ENCODE measurements at places on chromosomes 5 and 9.

DNA sequence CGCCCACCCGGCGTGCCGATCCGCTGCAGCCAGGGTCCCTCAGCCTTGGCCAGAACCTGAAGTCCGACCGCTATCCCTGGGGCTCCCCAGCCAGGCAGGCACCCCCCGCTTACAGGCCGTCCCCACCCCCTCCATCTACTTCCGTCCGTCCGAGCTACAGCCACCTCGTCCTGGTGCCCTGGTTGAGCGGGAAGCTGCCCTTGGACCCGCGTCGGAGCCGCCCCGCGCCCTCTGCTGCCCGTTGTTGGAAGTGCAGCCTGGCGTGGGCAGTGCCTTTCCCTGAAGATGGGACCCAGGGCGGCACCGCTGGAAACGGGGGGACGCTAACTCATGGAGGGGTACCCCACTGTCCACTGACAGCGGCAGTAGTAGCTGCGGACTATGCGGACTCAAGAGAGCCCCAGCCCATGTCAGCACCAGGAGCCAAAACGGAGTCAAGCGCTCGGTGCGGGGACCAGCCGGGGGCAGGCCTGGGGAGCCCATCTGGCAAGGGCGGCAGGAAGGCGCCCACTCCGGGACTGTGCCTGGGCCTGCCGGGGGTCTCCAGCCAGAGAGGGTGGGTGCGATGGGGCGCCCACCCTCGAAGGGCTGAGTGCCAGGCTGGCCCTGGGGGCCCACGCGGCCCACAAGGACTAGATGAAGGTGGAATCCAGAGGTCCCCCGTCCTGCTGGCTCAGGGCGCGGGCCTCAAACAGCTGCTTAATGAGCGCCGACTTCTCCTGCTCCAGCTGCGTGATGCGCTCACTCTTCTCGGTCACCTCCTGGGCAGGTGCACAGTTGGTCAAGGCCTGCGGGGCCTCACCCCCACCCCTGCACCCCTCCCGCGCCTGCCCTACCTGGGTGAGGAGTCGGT, 6.1 kb downstream of the SAPCD2 start:
- DNase-seq = peak; percentile 56

GRCh38 chr9:111896942-111897600, 457 bp downstream of the UGCG start:
- peak; percentile 34 for DNase-seq

DNA sequence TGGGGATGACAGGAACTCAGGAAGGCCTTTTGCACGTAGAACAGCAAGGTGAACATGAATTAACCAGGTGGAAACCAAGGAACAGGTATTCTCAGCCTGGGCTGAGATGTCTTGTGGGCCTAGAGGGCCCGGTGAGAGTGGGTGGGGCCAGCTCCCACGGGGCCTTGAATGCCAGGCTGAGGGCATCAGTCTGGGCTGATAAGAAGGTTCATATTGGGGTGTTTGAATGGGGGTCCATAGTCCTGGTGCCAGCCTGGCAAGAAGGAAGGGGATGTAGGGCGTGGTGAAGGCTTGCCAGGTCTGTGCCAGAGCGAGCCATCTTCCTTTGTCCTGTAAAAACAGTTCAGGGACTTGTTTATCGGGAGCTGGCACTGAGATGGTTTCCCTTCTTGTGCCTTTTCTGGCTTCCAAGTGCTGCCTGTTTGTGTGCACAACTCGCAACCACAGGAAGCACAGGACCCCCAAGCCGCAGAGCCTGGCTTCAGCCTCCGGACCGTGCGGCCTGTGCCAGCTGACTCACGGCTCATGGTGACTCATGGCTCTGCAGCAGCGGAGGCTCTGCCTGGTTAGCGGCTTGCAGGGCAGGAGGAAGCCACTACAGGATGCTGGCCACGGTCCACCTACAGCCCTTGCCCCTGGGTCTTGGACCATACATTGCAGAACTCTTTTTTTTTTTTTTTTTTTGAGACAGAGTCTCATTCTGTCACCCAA, 2.4 kb downstream of the CARD19 start:
- peak; percentile 63 for DNase-seq

GRCh38 chr5:149198148-149198547, 56.9 kb downstream of the ABLIM3 start:
- DNase-seq = no peak

DNA sequence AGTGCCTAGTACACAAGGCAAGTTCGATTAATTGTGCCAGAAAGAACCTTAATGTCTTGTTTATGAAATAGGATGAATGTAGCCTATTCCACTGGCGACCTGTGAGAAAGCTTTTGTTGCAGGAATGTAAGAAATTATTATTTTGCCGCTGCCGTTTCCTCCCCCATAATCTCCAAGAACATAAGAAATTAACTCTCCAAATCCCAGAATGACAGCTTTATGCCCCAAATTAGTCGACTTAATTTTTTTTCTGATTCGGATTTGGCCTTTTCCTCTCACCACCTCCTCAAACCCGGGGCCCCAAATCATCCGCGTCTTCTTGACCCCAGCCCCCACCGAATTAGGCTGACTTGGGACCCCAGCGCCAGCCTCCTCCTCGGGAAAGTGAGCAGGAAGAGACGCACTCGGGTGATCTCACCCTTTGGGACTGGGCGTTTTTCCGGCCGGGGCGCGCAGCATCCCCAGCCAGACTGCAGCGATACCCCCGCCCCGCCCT, 682 bp upstream of the SPTAN1 start:
- DNase-seq = no peak

GRCh38 chr9:5418481-5418880, 19.2 kb downstream of the PLGRKT start:
- no peak for DNase-seq

- no peak for DNase-seq
Observed at GRCh38 chr9:134575103-134575900, 66.3 kb upstream of the COL5A1 start.

GRCh38 chr5:5146530-5147160, 6.5 kb downstream of the ADAMTS16 start:
- DNase-seq = no peak

GRCh38 chr5:158800481-158800880, 299.2 kb downstream of the EBF1 start:
- DNase-seq = no peak

GRCh38 chr9:131485728-131486422, 16.8 kb upstream of the POMT1 start:
- DNase-seq = no peak

GRCh38 chr9:131583836-131584555, 38.7 kb downstream of the PRRT1B start:
- no peak for DNase-seq

- DNase-seq = no peak
Observed at GRCh38 chr9:124290743-124291554, 33.2 kb downstream of the NEK6 start.

DNA sequence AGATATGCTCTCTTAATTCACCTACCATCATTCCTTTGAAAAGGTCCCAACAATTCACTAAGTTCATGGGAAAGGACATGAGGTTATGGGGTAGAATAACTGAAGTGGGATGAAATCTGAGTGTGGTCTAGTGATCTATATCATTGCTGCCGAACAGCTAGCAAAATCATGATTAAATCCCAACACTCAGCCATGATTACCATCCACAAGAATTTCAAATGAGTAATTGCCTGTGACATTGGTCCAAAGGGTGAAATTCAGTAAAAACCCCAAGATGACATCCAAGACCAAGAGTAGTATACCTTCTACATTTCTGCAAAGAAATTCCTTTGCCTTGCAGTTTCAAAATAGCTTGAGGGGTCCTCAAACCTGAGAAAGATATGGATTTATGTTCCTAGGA, 225.6 kb downstream of the SPOCK1 start:
- DNase-seq = no peak

DNA sequence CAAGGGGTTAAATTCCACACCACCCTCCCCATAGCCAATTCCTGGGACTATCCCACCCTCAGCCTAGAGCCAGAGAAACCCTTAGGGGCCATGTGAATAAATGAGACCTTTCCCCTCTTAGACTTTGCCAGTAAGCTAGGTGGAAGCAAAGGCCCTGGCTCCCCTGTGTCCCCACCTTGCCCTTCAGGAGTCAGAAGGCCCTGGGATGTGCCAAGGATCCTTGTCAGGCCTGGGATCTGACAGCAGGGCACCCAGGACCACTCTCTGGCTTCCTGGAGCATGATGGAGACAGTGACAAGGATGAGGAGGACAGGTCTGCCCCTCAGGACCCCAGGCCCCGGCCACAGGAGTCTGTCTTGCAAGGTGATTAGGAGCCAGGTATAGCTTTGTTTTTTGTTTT, 125.0 kb upstream of the HAND1 start:
- DNase-seq = no peak

DNA sequence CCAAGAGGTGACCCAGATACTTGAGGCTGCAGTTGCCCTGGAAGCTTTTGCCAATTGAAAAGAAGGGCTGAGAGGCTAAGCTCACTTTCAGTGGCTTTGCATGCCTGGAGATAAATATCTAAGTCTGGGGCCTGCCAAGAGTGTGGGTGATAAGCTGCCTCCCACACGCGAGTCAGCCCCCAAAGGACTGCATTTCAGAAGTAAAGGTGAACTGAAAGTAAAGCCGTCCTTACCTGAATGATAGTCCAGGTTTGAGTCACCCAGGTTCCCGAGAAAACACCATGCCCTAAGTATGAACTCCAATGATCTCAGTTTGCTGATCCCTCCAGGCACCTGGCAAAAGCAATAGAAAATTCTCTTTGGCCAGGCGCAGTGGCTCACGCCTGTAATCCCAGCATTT, 22.5 kb upstream of the N4BP3 start:
- no peak for DNase-seq

- no peak for DNase-seq
Observed at GRCh38 chr9:112772215-112772509, 21.6 kb downstream of the SNX30 start.

GRCh38 chr5:174724484-174725260, at the start of gene MSX2:
Gene MSX2 (plus strand): TSS chr5:174724582. CDS start chr5:174724660, 78 bp downstream.
- DNase-seq = no peak

DNA sequence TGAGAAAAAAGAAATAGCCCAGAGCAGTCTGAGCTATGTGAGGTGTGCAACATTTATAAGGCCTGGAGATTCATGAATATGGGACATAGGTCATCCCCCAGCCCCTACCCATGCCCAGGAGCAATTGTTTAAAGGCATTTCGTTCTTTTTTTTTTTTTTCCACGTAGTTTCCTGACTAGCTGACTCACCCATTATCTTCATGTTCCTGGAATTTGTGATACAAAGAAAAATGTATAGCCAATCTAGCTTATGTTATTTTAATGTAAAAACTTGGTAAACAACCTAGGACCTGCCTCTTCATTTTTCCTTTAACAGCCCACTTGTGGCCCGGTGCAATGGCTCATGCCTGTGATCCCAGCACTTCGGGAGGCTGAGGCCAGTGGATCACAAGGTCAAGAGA, 81.3 kb downstream of the OSTF1 start:
- no peak for DNase-seq

DNA sequence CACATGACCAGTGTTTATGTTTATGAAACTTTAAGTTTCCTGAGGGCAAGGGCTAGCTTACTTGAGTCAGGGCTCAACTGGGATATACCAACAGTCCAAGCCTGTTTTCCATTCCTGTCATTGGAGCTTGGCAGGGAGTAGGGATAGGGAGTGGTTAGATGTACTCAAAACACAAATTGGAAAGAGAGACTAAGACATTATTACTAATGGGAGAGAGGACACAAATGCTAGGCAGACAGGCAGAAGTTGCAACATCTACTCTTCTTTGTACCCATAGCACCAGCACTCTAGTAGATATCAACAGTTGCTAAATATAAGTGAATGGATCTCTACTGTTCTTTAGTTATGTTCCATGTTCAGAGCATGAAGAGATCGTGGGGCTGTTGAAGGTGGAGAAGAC, 62.8 kb downstream of the NPR3 start:
- no peak for DNase-seq

DNA sequence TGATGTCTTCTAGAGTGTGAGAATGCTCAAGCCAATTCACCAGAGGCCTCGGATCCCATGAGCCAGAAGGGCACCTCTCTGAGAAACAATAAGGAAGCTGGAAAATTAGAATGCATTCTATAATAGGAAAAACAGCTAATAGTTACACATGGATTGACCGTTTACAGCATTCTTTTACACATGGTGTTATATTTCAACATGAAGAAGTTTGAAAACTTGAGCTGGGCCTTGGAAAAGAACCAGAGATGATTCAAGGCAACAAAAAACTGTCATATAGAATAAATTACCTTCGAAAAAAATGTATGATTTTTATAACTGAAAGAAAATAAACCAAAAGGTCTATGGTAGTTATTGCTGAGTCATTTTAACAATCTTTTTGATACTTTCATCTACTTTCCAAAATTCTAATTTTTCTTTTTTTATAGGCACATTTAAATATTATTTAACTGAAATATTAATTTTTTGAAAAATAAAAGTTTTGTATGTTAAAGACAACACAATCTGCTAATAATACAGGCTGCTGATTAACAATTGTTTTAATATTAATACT, 6.2 kb downstream of the SH3TC2 start:
- no peak for DNase-seq

DNA sequence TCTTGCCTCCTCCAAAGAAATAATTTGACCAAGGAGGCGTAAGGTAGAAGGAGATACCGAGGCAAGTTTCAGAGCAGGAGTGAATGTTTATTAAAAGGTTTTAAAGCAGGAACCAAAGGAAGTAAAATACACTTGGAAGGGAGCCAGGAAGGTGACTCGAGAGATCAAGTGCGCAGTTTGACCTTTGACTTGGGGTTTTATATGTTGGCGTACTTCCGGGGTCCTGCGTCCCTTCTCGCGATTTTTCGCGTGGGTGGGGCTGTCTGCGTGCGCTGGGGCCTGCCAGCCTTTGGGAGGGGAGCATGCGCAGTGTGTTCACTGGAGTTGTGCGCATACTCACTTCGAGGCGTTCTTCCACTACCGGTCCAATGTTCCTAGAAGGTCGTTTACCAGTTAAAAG, 166.0 kb upstream of the IRX2 start:
- no peak for DNase-seq

- DNase-seq = no peak
Observed at GRCh38 chr5:63323926-63324325, 638.3 kb downstream of the HTR1A start.

- DNase-seq = no peak
Observed at GRCh38 chr5:124199893-124200292, 546.5 kb downstream of the ZNF608 start.

DNA sequence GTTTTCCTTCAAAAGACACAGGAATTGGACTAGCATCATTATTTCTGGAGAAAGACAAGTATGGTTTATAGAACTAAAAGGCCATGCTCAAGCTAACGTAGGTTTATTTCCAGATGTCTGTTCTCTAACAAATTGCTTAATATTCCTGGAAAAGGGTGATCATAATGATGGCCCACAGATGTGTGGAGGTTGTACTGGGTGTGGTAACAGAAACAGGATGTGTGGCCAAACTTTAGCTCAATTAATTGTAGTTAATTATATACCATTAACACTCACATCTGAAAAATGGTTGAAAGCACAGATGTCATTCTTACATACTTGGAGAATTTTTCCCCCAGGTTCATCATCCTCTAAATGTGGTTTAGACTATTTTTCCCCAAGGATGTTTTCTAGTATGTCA, 292.7 kb upstream of the RASA1 start:
- no peak for DNase-seq

DNA sequence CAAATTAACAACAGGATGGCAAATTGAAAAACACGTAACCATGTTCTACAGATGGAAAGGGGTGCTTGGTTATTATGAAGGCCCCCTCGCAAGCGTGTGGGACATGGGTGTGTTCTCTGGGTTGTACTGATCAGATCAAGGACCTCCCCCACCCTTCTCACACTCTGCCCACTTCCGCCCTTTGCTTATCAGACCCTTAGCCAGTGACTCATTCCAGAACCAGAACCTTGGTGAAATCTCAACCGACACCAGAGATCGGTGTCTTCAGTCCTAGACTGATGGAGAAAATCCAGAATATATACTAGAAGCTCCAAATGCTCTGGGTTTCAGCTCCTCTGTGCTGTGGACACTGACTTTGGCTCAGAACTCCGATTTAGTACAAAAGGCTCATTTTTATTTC, 64.9 kb downstream of the PTTG1 start:
- no peak for DNase-seq

GRCh38 chr9:131585375-131585774, 40.1 kb downstream of the PRRT1B start:
- no peak for DNase-seq
